ENCODE measurements at places on chromosomes 2 and 18. TPM values are rescaled to one million over a fixed set of nuclear protein-coding genes. Genes with fewer than 3 reads are reported as not detected.

- peaks cover 3% of the 10 kb centered on the region for H3K36me3 ChIP-seq
- H3K27me3 ChIP-seq: no peaks in the 10 kb centered on the region
- DNase-seq: peak; percentile 91
- peak within 1 kb of the TSS; percentile 82 for H3K27ac ChIP-seq
Observed at GRCh38 chr2:43773876-43774613, at the start of gene DYNC2LI1. TSS of gene DYNC2LI1 (plus strand) at chr2:43774039. CDS start at chr2:43774139, 100 bp downstream.

DNA sequence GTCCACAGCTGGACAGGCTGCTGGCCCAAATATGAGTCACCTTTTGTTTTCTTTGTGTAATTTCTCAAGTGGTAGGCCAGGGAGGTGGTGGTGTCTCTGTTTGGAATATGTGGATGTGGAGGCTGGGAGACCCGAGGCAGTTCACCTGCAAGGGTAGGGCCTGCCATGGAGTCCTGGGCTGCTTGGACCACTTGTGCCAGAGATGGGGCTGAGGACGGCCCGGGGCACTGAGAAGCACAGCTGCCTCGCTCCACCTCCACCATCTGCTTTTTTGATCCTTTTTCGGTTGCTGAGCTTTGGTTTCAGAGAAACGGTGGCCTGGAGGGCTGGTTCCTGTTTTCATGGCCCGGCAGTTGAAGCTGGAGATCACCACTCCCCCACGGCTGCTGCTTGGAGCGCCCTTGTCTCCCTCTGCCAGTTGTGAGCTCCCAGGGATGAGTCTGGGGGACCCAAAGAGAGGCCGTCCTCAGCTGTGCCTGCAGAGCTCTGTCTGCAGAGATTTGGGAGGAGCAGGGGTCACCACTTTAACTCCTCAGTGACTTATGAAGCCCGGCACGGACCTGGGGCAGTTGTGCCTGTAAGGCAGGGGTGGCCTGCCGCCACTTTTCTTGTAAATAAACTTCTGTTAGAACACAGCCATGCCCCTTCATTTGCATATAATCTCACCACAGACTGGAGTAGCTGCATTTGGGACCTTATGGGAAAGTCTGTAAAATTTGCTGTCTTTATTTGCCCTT is 67.6 kb upstream of the MCFD2 start:
- H3K27me3 ChIP-seq: no peaks in the 10 kb centered on the region
- H3K4me1 ChIP-seq: peaks cover 75% of the 10 kb centered on the region
- no peak for DNase-seq
- peak overlapping the region; percentile 42 for H3K27ac ChIP-seq
- H3K36me3 ChIP-seq: peaks cover 15% of the 10 kb centered on the region

GRCh38 chr2:218605432-218605831 is 2.3 kb upstream of the PLCD4 start:
- DNase-seq: no peak
- H3K27me3 ChIP-seq: peaks cover 9% of the 10 kb centered on the region
- H3K4me3 ChIP-seq: no peak overlapping the region

DNA sequence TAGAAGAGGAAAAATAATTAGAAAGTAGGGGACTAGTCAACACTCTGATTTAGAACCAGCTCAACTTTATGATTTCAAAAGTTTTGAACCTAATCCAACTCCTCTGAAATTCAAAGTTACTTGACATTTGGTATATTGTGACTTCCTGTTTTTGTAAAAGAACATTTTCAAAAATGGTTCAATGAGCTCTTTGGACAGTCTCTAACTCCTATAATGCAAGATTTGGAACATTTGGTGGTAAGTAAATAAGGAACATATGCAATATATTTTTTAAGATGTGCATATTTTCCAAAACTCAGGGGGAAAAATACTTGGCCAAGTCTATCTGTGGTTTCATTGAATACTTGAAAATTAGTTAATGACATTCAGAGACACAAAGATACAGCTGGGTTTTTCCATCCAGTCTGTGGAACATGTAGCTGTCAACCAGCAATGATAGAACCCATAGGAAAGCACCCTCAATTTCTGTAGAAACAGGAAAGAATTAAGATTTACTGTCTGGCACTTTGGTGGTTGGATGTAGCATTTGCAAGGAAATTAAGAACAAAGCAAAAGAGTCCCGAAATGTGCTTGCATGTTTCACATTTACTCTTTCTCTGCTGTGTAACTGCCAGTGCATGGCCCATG is 17.0 kb upstream of the ANKRD44 start:
- H3K27ac ChIP-seq: peak overlapping the region; percentile 88
- H3K36me3 ChIP-seq: peaks cover 4% of the 10 kb centered on the region
- peaks cover 56% of the 10 kb centered on the region for H3K4me1 ChIP-seq
- H3K4me3 ChIP-seq: peak overlapping the region; percentile 20
- DNase-seq: no peak
- no peaks in the 10 kb centered on the region for H3K27me3 ChIP-seq

- H3K27me3 ChIP-seq: no peaks in the 10 kb centered on the region
- no peaks in the 10 kb centered on the region for H3K4me1 ChIP-seq
- H3K36me3 ChIP-seq: no peaks in the 10 kb centered on the region
- H3K27ac ChIP-seq: no peak overlapping the region
- DNase-seq: no peak
- H3K4me3 ChIP-seq: no peak overlapping the region
Observed at GRCh38 chr18:14089191-14089590, 43.0 kb downstream of the ZNF519 start.

DNA sequence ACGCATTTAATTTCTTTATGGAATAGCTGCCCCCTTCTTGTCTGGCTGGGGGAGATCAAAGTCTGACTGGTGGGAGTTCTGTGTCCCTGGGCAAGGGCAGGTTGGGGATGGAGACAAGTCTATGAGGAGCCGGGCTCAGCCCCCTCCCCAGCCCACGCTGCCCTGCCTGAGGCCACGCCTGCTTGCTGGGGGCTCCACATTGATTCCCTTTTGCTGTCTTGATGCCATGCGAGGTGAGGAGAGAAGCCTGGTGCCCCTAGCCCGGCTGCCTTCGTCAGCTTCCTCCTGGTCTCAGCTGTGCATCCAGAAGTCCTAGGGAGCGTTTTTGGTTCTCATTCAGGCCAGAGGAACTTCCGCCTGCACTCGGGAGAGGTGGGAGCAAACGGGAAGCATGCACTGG is 247.9 kb downstream of the NDUFA10 start:
- H3K27me3 ChIP-seq: peaks cover 4% of the 10 kb centered on the region
- no peak for DNase-seq
- H3K27ac ChIP-seq: no peak overlapping the region
- no peaks in the 10 kb centered on the region for H3K36me3 ChIP-seq
- H3K4me3 ChIP-seq: no peak overlapping the region

Gene BMPR2
- 8.2 TPM for total RNA-seq

- DNase-seq: peak; percentile 15
- no peak overlapping the region for H3K27ac ChIP-seq
- H3K27me3 ChIP-seq: no peaks in the 10 kb centered on the region
- H3K4me3 ChIP-seq: no peak overlapping the region
- H3K4me1 ChIP-seq: peaks cover 9% of the 10 kb centered on the region
Observed at GRCh38 chr2:161384864-161385263, 31.2 kb upstream of the TBR1 start.

DNA sequence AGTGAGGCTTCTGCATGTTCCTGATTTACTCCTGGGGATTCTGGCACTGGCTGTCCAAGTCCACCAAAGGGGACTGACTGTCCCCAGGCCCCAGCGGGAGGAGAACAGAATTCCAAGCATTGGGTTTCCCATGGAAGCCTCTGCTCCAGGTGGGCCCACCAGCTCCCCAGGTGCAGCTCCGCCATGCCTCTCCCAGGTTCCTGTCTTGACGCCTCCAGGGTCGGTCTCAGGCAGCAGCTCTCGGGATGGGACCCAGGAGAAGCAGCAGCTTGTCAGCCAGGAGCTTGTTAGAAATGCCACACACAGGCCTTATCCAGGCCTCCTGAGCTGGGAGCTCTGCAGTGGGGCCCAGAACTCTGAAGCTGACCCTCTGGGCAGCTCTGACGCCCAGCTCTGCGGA is 47.9 kb downstream of the DCDC2C start:
- no peak overlapping the region for H3K4me3 ChIP-seq
- H3K27ac ChIP-seq: no peak overlapping the region
- no peaks in the 10 kb centered on the region for H3K4me1 ChIP-seq

DNA sequence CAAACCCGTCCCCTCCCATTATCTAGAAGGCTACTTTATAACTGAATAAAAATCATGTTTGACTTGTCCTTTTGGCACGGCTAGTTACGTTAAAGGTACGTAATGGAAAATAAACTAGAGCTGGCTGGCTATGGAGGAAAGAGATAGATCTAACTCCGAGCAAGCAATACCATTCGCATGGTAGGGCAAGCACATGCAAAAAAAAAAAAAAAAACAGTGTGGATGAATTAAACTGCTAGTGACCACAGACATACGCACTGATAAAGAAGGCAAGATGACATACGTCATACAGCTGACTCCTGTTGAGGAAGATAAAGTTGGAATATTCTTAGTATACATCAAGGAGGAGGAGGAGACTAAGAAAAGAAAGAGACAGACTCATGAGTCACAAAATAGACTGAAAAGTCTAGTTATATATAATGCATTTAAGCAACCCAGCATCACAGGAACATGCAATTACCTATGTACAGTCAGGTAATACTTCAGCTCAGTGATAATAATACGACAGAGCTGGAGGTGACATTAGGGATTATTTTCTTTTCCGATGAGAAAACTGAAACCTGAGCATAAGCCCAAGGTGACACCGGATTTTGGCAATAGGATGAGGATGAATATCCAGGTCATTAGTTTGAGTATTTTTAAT is 37.9 kb upstream of the NARS1 start:
- peaks cover 21% of the 10 kb centered on the region for H3K4me1 ChIP-seq
- H3K27me3 ChIP-seq: no peaks in the 10 kb centered on the region
- H3K4me3 ChIP-seq: no peak overlapping the region
- no peak for DNase-seq
- H3K27ac ChIP-seq: no peak overlapping the region

GRCh38 chr2:119311371-119311770 is 55.3 kb downstream of the C2orf76 start:
- H3K27me3 ChIP-seq: no peaks in the 10 kb centered on the region
- H3K4me1 ChIP-seq: no peaks in the 10 kb centered on the region
- no peak overlapping the region for H3K4me3 ChIP-seq
- no peak for DNase-seq
- H3K27ac ChIP-seq: no peak overlapping the region
- no peaks in the 10 kb centered on the region for H3K36me3 ChIP-seq

Gene GDF7
- total RNA-seq: 0.02 TPM

DNA sequence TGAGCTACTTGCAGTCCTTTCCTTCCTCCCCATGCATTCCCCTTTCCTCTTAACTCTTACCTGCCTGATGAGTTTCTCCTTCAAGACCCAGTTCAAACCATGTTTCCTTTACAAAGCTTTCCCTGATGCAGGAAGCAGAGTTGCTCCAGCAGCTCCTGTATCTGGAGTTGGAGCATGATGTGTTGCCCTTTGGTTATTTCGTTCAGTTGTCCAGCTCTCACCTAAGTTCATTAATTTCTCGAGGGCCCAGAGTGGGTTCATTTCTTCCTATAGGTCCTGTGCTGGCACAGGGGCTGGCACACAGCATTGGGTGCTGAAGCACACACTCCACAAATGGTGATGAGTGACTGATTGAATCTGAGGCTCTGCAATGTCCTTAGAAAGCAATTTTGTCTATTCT is 23.0 kb upstream of the TMEM214 start:
- H3K36me3 ChIP-seq: no peaks in the 10 kb centered on the region
- peaks cover 5% of the 10 kb centered on the region for H3K4me1 ChIP-seq
- DNase-seq: no peak
- peaks cover 5% of the 10 kb centered on the region for H3K27me3 ChIP-seq
- H3K4me3 ChIP-seq: no peak overlapping the region
- no peak overlapping the region for H3K27ac ChIP-seq

Gene TWIST2
- total RNA-seq: not detected

Gene UGT1A7
- total RNA-seq: not detected

DNA sequence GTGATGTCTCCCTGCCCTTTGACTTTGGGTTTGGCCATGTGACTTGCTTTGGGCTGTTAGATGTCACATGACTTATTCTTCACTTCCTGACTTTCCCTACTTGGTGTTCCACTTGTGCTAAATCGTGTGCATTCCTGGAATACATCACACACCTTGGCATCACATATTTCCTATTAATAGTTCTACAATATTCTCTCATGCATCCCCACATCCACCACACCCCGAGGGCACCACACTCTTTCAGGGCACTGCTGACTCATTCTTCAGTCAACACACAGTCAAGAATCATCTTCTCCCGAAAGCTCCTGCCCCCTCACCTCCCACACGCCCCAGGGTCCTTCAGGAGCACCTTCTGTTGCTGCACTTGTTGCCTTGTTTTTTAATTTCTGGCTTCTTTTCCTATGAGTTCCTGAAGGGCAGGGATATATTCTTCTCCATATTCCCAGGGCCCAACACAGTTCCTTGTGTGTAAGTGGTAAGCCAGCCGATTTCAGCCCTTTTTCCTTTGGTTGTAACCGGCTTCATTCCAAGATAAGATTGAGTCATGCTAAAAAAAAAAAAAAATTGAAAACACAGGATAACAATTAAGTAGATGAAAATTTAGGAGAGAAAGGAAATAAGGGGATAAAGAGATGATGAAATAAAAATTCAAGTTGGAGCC is 341.4 kb downstream of the SLC4A3 start:
- H3K36me3 ChIP-seq: no peaks in the 10 kb centered on the region
- no peak overlapping the region for H3K4me3 ChIP-seq
- no peak for DNase-seq
- peaks cover 3% of the 10 kb centered on the region for H3K27me3 ChIP-seq
- H3K4me1 ChIP-seq: no peaks in the 10 kb centered on the region
- H3K27ac ChIP-seq: no peak overlapping the region

DNA sequence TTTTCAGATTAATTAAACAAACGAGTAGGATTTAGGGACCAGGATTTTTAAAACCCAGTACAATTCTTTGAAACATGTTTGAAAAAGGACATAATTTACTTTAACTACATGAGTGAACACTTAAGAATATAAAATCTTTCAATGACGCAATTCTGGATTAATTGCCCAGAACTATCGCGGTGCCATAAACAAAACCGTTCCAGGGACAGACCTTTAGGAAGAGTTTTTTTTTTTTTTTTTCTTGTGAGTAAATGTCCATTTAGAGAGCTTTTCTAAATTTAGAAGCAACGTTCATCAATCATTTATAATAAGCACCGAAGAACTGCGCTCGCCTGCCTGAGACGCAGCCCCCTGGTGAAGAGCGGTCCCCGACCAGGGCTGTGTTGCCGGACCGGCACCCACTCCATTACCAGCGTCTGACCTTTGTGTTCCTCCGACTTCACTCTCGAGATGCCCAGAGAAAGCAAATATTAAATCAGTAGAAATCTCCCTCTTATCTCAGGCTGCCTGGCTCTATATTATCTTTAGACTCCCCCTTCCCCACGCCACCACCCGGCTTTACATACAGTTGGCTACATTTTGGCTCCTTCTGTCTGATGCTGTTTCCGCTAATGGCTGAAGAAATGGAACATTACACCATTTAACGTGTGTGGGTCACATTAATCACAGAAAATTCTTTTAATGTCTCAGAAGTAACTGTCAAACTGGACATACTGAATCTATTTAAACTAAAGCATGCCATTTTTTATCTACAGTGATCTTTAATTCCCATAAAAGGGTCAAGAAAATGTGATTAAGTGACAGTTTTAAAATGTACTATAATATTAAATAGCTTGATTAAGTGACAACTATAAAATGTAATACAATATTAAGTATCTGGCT is 364.0 kb upstream of the MEIS1 start:
- no peak for DNase-seq
- H3K4me3 ChIP-seq: no peak overlapping the region
- no peaks in the 10 kb centered on the region for H3K27me3 ChIP-seq
- H3K4me1 ChIP-seq: no peaks in the 10 kb centered on the region
- H3K36me3 ChIP-seq: no peaks in the 10 kb centered on the region
- no peak overlapping the region for H3K27ac ChIP-seq
